GM12865 (cell line): ENCODE measurements at places on chromosomes 6 and 20.

DNA sequence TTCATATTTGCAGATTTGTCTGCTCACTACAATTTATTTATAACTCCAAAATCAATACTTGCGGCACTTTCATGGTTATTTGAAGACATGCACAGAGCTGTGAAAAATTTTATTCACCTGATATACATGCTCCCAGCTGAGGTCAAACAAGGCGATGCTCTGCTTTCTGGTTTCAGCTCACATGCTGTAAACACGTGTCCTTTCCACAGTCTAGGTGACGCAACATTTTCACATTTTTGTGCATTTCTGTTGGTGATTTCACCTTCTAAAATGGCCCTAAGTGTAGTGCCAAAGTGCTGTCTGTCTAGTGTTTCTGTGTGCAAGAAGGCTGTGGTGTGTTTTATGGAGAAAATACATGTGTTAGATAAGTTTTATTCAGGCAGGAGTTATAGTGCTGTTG is 650.5 kb downstream of the RNF144B start:
- no peak for DNase-seq

DNA sequence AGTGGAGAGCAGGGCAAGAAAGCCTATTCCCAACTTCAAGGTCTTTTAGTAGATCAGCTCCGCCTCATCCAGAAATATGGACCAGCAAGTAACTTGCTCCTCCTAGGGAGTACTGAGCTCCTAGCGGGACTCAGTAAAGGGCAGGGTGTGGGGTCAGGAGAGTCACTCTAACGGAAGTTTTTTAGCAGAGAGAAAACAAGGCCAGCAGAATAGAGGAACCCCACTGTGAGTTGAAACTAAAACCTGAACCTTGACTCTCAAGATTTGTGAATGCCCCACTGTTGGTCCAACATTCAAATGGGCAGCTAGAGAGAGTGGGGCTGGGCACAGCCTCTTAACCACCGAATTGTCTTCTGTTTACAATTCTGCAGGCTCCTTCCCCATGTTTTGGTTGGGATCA is 244.8 kb downstream of the FARS2 start:
- DNase-seq, result peak; percentile 52

- DNase-seq, result no peak
Observed at GRCh38 chr6:25925876-25926275, 4.6 kb downstream of the SLC17A2 start.

- DNase-seq, result no peak
Observed at GRCh38 chr6:74269600-74269858, 573.5 kb downstream of the CD109 start.

DNA sequence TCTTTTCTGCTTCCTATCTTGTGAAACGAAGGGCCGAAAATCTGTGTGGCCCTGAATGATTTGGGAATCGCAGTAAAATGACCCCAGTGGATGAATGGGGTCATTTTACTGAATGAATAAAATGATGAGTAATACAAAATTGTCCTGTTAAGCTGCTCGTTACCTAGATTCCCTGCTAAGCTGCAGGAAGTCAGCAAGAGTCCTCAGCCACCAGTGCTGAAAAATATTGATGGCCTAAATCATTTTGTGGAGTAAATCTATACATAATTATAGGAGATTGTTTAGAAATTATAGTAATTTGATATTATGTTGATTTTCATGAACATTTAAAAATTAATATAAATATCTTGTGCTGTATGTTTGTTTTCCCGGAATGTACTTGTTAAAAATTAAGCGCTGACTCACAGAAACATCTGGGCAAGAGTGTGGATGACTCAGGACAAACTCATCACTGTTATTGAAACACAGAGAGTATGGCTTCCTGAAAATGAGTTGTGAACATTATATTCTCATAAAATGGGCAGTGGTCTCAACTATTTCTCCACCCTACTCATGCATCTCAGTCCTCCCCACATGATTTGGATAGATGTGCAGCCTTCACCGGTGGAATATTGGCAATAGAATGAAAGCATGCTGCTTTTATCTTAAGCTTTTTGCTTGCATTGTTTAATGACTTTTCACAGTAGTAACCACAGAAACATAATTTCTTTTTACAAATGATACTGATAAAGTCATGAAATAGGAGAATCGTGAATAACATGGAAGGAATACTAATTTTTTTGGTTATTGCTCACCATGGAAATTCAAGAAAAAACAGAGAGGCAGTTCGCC is 36.2 kb upstream of the RGS17 start:
- no peak for DNase-seq

GRCh38 chr6:93371756-93372155 is 47.6 kb downstream of the EPHA7 start:
- DNase-seq, result no peak

DNA sequence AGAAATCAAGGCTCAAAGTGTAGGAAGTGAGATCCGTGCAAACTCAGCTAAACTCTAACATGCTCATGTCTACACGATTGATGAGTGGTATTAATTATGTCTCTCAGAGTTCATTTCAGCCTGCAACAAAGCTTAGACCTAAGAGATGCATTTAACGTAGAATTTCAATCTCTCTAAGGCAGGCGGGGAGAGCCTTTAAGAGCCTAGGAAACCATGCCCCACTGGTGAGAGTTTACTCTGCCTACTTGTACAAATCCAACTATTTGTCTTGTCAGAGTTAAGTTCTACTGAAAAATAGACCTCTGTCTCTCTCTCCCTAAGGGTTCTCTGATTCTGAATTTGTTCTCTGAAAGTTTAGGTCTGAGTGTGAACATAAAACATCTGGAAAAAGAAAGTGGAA is 100.9 kb downstream of the SPTLC3 start:
- no peak for DNase-seq

GRCh38 chr6:31400467-31401289 is 2.7 kb upstream of the MICA start:
- peak; percentile 88 for DNase-seq

DNA sequence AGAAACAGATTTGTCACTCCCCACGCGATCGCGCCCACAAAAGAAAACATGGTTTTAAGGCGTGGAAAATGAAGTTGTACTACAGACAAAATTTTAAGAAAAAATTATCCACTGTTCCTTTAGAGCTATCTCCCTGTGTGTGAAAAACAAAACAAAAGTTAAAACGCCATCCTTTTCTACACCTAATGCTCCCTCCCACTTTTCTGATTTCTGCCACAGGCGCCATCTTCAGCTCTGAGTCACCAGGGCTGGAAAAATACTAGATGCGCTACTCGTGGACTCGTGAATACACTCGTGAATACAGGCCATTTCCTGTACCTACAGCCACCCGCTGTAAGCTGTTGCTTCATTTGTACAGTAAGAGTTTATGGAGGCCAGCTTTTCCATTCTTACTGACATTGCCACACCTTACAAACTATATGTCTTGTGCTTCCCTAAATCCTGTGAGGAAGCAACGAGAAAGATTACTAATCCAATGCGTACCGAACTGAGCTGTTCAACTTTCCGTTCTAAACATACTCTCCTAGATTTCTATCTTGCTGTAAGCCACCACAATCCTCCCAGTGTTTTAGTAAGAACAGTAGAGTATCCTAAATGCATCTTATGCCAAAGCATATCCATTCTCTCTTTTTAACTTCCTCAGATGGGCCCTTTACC is 773 bp upstream of the AHI1 start:
- DNase-seq, result peak; percentile 71

DNA sequence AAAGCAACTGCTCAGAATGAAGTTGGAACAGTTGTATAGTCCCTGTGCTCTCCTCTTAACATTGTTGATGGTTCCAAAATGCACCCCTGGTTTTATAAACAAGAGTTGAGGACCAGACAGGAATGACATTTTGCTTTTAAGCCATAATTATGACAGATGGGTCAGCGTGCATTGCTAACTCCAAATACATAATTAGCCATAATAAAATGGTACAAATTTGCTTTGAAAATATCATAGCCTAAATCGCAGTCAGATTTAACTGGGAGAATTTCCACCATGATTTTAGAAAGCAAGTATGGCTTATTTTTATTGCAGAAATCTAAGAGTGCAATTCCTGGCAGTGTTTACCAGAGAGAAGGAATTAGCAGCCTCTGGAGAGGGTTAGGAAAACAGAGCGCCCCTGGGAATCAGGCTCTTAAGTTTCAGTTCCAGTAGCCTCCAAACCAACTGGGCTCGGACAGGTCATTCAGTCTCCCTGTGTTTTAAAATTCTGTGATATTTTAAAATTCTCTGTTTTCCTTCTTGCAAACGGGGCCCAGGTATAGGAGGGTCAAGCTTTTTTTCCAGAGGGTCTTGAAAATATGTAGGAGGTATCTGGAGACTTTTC is 302.3 kb downstream of the TBC1D7 start:
- no peak for DNase-seq

DNA sequence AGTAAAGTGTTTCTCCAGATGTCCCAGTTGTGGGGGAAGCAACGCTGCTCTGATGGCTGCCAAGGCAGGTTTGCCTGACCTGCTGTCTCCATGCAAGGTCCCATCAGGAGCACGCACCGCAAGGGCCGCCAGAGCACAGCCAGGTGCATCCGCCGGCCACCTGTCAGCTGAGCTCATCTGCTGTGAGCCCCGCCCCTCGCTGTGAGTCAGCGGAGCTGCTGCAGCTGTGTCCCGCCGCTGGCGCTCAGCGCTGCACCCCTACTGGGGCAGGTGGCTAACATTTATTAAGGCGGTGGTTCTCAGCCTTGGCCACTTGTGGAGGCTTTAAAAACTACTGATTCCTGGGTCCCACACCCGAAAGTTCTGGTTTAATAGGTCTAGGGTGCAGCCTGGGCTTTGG is 225.7 kb downstream of the UST start:
- peak; percentile 8 for DNase-seq

GRCh38 chr6:134634466-134634865 is 315.4 kb downstream of the ALDH8A1 start:
- DNase-seq, result no peak

DNA sequence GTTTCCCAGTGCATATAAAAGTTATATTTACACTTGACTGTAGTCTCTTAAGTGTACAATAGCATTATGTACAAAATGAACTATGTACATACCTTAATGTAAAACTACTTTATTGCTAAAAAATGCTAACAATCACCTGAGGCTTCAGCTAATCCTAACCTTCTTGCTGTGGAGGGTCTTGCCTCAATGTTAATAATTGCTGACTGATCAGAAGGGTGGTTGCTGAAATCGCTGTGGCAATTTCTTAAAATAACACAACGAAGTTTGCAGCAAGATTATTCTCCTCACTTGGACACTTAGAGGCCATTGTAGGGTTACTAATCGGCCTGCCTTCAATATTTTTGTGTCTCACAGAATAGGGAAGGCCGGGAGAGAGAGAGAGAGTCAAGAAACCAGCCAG is 24.7 kb upstream of the MICB start:
- DNase-seq, result no peak

DNA sequence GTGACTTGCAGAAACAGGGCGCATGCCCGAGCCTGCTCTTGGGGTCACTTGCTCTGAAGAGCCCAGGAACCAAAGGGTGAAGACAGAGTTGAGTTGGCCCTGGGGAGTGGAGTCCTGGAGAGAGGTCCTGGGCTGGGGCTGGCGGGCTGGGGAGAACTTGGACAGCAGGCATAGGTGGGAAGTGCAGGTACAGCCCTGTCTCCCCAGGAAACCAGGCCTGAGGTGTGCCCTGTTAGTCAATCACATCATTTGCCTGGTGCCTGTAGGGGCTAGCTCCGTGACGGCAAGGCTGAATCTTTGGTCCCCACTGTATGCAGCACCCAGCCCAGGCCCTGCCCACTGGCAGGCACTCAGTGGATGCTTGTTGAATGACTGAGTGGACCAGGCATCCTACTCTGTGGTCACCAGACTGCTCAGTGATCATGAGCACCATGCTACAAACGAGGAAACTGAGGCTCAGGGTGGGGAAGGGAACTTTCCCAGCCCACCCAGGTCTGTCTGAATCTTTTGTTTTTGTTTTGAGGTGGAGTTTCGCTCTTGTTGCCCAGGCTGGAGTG is 15.6 kb upstream of the NOL4L start:
- DNase-seq, result no peak

GRCh38 chr6:35195120-35195780 is 18.5 kb upstream of the SCUBE3 start:
- no peak for DNase-seq

- DNase-seq, result no peak
Observed at GRCh38 chr20:17142666-17143065, 84.2 kb upstream of the PCSK2 start.

- DNase-seq, result no peak
Observed at GRCh38 chr6:76702187-76702586, 629.7 kb upstream of the IMPG1 start.

DNA sequence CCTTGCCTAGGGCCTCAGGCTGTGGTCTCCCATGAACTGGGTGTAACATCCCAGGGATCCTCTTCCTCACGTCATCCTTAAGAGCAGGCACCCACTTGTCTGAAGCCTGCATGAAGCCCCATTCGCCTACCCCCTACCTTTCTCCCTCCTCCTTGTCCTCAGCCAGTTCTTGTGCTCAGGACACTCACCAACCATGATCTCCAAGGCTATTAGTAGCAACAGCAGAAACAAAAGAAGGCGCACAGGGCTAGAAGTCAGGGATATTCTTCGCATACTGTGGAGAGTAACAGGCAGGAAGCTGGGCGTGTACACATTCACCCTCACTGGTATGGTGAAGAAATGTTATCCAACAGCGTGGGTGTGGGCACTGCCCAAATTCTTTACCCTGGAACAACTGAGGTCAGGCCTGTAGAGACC is 7.3 kb downstream of the RAET1E start:
- no peak for DNase-seq

DNA sequence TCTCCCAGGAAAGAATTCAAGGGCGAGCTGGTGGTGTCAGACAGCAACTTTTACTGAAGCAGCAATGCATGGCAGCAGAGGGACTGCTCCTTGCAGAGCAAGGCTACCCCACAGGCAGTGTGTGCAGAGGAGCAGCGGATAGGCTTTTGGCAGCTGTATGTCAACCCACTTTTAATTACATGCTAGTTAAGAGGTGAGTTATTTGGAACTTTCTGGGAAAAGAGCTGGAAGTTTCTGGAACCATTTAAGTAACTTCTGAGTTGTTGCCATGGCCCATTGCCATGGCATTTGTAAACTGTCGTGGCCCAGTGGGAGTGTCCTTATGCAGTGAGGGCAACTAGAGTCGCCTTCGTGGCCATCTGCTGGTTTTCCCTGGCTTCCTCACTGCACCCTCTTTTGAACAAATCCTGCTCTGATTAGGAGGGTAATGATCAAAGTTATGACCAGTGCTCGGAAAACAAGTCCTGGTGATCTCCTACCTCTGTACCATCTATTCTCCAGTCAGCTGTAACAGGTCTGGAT is 34.0 kb downstream of the BPIFB4 start:
- no peak for DNase-seq

DNA sequence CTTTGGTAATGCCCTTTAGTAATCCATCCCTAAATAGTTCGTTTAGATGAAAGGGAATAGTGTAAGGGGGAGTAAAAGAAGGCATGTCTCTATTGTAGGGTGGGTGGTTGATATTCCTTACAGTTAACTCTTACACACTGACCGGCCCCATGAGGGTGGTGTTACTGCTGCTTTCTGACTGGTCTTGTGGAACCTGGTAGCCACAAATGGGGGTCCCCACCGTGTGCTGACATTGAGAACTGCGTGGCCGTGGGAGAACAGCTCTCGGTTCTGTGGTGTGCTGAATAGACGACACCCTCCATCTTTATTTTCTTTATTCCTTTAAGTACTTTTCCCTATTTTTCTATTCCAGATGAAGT is 19.3 kb downstream of the MRAP2 start:
- DNase-seq, result no peak
